ENCODE measurements at places on chromosomes 3 and 15.

DNA sequence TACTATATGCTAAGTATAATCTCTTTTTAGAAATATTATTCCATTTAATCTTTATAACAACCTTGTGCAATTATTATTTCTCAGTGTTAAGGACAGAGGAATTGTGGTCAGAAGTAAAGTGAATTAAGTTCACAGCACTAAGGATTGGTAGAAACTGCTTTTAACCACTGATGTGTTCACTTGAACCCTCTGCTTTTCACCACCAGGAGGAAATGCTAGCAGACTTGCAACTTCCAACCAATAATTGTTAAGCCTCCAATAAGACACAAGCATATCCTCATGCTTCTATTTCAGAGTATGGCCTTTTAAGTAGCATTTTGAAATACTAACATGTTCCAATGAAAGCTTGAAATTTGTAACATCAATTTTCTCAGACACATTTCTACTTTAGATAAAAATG lies 527.4 kb downstream of the SI start:
- DNase-seq = no peak

DNA sequence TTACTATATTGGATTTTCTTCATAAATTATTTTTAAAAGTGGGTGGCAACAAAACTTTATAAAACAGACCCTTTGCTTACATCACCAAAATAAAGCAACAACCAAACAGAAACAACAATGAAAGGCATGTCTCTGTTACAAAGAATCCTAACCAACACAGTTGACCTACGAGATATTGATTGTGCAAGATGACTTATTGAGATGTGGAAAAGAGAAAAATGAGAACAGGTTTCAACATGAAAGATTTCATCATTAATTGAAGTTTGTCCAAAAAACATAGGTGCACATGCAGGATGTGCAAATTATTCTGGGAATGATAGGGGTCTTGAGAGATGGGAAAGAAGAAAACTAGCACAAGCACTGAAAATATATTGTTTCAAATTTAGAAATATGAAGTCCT lies 9.0 kb downstream of the GMNC start:
- DNase-seq = no peak

- DNase-seq = no peak
Observed at GRCh38 chr3:25473246-25473645, 45.2 kb downstream of the RARB start.

DNA sequence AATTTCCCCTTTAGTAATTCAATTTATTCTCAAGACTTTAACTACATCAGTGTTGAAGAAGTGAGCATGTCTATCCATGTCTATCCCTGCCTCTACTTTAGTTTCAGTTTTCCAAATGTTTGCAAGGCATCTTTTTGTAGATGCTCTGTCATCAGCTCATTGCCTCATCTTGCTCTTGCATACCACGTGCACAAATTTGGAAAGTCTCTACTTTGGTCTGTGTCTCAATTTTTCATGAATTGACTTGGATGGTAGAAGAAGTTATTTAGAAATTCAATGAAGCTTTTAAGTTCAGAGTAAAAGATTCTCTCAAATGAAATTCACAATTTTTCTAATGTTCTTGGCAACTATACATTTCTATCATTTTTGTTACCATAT lies 55.3 kb downstream of the CLDN1 start:
- DNase-seq = no peak

- no peak for DNase-seq
Observed at GRCh38 chr15:63103416-63103815, 18.2 kb upstream of the LACTB start.

- DNase-seq = no peak
Observed at GRCh38 chr15:22973286-22973685, 6.9 kb downstream of the CYFIP1 start.

- peak; percentile 33 for DNase-seq
Observed at GRCh38 chr3:71063773-71064290, 519.7 kb downstream of the FOXP1 start.

GRCh38 chr3:104437891-104438290 lies 928.8 kb upstream of the ALCAM start:
- DNase-seq = no peak

GRCh38 chr3:126100634-126101301 lies 16.8 kb upstream of the SLC41A3 start:
- no peak for DNase-seq

- no peak for DNase-seq
Observed at GRCh38 chr15:50979041-50979440, 70.6 kb downstream of the AP4E1 start.

DNA sequence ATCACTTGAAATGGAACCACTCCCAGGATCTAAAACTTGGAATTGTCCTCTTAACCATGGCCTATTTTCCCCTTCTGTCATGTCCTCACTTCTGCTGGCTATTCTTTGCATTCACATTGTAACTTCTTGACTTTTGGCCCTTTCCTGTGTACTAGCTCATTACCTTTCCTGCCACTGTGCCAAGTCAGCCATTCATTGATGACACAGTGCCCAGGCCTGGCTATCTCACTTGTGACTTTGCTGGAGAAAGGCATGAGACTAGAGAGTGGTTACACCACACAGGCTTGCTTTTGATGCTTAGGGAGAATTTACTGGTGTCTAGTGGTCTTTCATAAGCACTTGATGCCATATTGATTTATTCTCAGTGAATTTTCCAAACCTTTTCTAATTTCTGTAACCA lies 101.1 kb downstream of the NR1D2 start:
- DNase-seq = no peak

- DNase-seq = no peak
Observed at GRCh38 chr15:95565690-95566089, 764.8 kb upstream of the NR2F2 start.

- no peak for DNase-seq
Observed at GRCh38 chr3:85304360-85304964, 345.7 kb downstream of the CADM2 start.

- DNase-seq = no peak
Observed at GRCh38 chr15:43169888-43170287, 15.3 kb upstream of the CCNDBP1 start.

GRCh38 chr3:14431452-14431916 lies 29.1 kb downstream of the SLC6A6 start:
- no peak for DNase-seq

GRCh38 chr3:43316783-43317460 lies 30.6 kb downstream of the SNRK start:
- no peak for DNase-seq

DNA sequence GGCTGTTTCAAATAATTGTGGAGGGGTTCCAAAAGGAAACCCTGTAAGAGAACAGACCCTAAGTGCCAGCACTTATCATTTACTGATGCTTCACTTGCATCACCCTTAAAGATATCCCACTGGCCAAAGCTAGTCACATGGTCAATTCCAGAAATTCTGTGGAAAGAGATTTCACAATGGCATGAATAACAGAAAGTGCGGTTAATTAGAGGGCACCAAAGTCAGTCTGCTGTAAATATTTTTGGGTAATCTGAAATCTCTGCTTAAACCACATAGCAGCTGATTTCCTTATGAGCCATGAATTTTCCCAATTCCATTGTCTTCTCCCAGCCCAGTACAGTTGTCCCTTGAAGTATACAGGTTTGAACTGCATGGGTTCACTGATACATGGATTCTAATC lies 346.1 kb downstream of the SI start:
- no peak for DNase-seq

- no peak for DNase-seq
Observed at GRCh38 chr3:100740207-100740606, 30.9 kb downstream of the TFG start.

- no peak for DNase-seq
Observed at GRCh38 chr3:57080171-57080570, 19.7 kb downstream of the SPATA12 start.

- no peak for DNase-seq
Observed at GRCh38 chr3:166405465-166405864, 568.2 kb upstream of the BCHE start.

DNA sequence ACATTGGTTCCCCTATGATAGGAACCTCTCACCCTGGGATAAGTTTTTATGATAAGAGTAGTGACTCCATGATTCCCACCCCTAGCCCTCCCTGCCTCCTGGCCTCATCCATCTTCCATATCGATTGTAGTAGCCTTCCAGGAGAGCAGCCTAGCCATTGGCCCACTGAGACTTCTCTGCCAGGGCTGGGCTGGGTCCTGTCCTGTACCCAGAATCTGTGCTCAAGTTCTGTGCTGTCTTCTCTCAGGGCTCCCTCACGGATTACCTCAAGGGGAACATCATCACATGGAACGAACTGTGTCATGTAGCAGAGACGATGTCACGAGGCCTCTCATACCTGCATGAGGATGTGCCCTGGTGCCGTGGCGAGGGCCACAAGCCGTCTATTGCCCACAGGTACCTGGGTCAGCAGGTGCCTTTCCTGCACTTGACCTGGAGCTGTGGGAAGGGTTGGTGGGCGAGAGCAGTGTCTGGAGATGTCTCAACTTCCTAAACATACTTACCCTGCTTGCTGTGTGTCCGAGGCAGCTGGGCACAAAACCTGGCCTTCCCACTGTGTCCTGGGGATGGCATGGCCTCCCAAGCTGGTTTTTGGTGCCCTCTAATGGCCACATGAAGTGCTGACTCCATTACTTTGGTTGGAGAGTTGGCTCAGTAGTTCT lies 16.6 kb upstream of the EXOG start:
- DNase-seq = no peak

DNA sequence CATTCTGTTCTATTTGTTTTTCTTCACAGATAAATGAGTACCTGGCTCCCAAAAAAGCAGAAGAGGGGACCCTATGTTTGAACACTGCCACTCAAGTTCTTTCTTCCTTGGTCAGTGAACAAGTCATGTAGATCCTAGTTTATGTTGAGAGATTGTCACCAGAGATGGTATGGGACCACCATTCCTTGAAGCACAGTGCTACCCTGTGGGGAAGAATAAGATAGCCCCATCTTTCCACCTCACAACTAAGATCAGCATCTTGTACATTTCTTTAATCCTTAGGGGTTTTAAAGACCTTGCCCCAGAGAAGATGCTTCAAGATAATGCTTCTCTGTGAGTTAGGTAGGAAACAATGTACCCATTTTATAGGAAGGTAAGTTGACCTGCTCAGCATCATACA lies 233.5 kb upstream of the WNT5A start:
- DNase-seq = no peak

- no peak for DNase-seq
Observed at GRCh38 chr3:49257187-49257586, 19.8 kb downstream of the C3orf62 start.

GRCh38 chr15:69644876-69645275 lies 192.3 kb downstream of the RPLP1 start:
- DNase-seq = no peak

DNA sequence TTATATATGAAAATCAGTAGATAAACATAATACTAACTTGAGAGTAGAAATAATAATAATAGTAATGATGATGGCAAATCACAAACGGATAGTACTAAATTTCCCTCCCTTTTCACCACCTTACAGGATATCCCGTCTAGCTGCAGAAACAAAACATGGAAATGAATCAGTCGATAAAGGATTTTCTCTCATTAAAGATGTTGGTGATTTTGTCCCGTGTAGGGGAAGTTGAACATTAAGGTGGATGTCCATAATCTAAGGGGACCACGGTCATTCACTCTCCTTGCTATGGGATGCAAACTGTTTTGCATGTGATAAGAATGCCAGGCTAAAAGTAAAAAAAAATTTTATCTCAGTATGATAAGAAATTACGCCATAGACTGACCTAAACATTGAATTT lies 1027.7 kb upstream of the NR2F2 start:
- no peak for DNase-seq

DNA sequence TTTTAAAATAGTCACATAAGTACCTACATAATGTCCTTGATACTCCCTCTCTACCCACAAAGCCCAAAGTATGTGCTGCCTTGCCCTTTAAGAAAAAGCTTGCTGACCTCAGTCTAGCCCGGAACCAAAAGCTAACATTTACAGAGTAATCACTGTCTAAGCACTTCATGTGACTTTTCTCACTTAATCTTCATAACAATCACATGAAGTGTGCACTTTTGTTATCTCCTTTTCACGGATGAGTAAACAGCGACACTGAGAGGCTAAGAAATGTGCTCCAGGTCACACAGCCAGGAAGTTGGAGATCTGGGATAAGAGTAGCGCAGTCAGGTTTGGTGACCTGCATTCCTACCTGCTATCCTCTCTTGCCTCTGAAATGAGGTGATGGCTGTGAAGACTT lies 194.0 kb downstream of the ITPR1 start:
- DNase-seq = no peak

- DNase-seq = no peak
Observed at GRCh38 chr3:66037986-66038369, 740 bp downstream of the MAGI1 start.

- no peak for DNase-seq
Observed at GRCh38 chr15:52251144-52251860, 44.3 kb downstream of the MYO5C start.

- no peak for DNase-seq
Observed at GRCh38 chr15:38671675-38672254, 107.2 kb upstream of the RASGRP1 start.

DNA sequence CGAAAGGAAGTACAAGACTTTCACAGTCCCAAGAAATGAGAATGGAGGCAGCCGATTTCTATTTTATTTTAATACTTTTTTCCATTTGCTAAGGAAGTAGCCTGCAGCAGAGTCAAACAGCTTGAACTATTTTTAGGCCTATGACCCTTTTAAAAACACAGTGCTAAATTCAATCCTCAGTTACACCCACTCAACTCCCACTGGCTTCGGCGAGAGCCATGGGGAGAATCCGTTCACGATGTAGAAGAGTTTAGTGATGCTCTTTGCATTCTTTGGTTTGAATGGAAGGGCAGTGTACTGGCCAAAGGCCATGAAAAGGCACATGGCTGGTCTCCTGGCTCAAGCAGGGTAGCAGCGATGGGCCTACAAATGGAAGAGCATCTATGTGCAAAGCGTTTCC lies 343.5 kb downstream of the FOXP1 start:
- no peak for DNase-seq

- DNase-seq = no peak
Observed at GRCh38 chr3:123459862-123460261, 11.0 kb upstream of the ADCY5 start.

GRCh38 chr3:160544844-160545503 lies 20.4 kb downstream of the KPNA4 start:
- DNase-seq = no peak

GRCh38 chr3:188431553-188431952 lies 277.6 kb downstream of the LPP start:
- no peak for DNase-seq

All from stimulated activated CD4-positive, alpha-beta T cell treated with anti-CD3 and anti-CD28 coated beads, Interleukin-1b, Interleukin-23, amount 100 ng/mL, for 1 hour (primary cell).